ENCODE measurements at places on chromosomes 11 and 22.

- DNase-seq = peak; percentile 41
These were observed 10.3 kb downstream of the TOP3B start for GRCh38 chr22:21972293-21972779.

GRCh38 chr11:107688322-107688918 is 23.4 kb downstream of the SLN start:
- DNase-seq = no peak

GRCh38 chr22:23278883-23279675 is 98.8 kb downstream of the BCR start:
- DNase-seq = no peak

DNA sequence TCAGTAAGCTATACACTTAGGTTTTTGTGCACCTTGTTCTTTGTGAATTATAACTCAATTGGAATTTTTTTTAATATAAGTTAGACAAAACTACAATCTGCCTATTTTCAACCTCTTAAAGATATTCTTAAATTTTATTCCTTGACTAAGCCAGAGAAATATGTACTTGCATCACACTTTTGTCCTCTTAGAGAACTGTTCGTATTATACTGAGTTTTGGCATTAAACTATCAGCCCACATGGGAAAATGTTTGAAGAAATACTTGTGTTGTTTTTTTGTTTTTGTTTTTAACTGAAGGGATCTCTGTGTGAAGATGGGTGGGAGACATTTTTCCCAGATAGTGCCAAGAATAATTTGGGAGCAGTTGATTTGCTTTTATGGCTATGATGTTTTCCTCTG is 25.3 kb downstream of the CEP295 start:
- DNase-seq = no peak

DNA sequence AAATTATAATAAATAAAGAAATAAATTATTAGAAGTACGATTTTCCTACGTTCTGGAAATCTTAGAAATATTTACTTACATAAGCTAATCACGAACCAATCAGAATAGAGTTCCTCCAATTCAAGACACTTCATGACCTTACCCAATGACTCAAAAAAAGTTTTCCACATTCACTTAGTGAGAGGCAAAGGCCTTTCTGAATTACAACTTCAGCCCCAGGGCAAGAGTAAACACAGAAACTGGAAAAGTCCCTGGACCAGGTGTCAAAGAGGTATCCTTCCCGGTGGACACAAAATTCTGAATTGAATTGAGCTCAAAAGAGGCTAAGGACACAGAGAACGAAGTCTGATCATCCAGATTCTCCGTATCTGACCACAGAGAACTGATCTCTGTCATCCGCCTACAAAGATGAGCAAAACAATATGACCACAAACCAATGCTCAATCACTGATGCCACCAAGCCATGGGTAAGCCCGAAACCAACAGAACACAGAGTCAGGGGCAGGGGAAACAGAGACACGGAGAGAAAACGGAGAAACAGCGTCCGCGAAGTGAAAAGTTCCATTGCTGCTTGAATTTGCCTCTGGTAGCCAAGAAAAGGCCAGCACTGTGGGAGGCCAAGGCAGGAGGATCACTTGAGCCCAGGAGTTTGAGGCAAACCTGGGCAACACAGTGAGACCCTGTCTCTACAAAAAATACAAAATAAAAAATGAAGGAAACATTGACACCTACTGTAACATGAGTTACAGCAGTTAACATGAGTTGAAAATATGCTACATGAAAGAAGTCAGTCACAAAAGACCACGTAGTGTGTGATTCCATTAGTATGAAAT is 6.8 kb downstream of the BID start:
- DNase-seq = no peak

- peak; percentile 30 for DNase-seq
These were observed 129.0 kb downstream of the ETS1 start for GRCh38 chr11:128458321-128458720.

GRCh38 chr11:106990331-106990730 is 27.9 kb downstream of the GUCY1A2 start:
- no peak for DNase-seq

DNA sequence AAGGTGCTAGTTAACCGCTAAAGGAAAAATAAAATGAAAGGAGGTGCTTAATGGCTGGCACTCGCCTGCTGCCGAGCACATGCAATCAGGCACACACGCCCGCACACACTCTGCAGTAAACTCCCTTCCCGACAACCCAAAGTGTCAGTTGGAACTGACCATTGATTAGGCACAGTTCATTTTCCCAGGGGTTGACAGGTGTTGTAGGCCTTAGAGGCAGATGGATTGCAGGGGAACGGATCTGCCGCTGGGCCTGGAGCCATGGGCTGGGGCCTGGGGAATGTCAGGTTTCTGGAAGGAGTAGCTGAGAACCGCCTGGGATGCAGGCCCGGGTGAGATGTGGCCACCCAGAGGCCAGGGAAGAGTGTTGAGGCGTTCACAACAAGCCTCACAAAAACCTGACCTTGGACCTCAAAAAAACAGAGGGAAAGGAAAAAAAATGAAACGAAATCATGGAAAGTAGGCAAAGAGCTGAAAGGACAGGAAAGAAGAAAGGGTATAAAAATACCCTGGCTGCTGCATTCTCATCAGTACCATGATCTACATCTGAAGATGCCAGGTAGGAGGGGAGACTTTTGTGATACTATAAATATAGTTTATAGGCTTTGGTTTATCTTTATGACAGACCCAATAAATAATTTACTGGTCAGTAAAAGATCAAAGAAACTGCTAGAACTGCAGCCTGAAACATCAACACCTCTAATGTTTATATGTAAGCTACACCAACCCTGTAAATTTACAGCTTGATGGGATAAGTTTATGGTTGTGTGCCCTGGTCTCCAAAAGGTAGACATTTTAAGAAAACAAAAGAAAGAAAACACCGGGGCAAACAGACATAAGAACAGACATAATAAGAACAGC is 313.4 kb downstream of the BUD13 start:
- DNase-seq = no peak

- DNase-seq = peak; percentile 61
These were observed 16.7 kb downstream of the BCL9L start for GRCh38 chr11:118908901-118909618.

Data from ACHN (cell line).